ENCODE measurements at places on chromosomes 1 and 21.

GRCh38 chr1:92711473-92712165 is 73.3 kb downstream of the EVI5 start:
- DNase-seq: no peak

GRCh38 chr1:109485001-109485400 is 1.3 kb downstream of the ATXN7L2 start:
- no peak for DNase-seq

DNA sequence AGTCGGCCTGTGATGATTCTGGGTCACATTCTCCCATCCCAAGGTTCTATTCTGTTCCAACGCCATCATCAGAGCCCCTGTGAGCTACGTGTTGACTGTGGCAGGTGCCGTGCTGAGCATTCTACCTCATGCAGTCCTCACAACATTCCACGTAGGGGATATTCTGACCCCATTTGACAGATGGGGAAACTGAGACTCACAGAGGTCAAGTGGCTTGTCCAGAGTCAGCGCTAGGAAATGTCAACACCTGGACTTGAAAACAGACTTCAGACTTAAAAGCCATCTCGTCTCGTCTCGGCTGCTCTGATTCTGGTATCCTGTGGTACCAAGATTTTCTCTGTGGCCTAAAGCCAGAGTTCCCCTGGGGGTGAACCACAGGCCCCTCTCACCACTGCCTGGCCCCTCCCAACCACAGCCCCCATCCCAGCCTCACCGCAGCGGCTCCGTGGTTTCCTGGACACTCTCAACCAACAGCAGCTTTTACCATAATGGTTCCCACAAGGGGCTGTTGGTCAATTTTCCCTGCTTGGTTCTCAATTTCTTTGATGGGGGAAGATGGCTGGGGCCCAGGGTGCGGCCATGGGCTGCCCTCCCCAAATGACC is 39.6 kb downstream of the SDC3 start:
- no peak for DNase-seq

DNA sequence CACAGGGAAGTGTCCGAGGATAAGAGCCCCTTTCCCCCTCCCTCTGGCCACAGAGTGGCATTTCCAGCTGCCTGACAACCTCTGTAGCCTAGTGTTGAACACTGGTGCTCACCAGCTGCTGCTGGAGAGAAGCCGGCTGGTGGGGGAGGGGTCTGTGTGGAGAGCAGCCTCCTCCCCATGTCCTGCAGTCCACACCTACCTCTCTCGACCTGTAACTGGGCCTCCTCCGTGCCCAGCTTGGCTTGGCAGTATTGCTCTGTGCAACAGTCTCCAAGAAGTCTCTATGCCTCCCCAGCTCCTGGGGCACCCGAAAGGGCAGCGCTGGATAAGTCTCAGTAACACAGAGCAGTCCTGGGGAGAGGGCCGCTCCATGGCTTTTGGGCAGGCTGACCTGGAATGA is 17.0 kb downstream of the PAPPA2 start:
- DNase-seq: no peak

- no peak for DNase-seq
Observed at GRCh38 chr1:168556647-168557046, 12.8 kb upstream of the XCL2 start.

- DNase-seq: peak; percentile 26
Observed at GRCh38 chr1:116374353-116375147, 1.5 kb downstream of the ATP1A1 start.

GRCh38 chr1:232844791-232845190 is 39.6 kb downstream of the MAP10 start:
- DNase-seq: no peak

DNA sequence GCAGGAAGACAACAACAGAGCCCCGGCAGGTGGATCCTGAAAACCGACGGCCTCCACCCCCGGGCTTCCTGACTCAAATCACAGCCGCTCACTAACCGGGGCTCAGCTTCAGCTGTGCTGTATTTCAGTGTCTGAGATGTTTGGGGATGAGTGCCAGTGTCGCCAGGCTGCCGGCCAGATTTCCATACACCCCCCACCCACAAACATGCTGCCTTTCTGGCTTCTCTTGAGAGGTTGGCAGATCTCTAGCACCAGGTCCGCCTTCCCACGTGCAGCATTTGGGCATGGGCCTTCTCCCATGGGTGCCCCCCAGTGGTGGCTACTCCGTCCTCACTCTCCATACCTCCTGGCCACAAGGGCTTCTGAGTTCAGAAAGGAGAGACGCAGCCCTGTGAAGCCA is 34.8 kb downstream of the KCNAB2 start:
- no peak for DNase-seq

DNA sequence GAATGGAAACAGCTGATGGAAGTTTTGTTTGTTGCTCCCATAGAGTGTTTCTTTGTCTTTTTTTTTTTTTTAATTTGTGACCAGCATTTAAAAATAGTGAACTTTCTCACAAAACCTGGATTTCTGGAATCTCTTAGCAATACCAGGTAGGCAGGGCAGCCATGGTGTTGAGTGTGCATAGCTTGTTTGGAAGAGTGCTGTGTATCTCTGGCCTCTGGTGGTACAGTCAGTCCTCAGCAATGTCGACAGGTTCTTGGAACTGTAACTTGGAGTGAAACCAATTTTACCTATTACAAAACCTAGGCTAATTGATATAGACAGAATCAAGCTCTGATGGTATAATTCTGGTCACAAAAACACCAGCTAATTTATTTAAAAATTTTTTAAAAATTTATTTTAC is 6.7 kb downstream of the AADACL3 start:
- no peak for DNase-seq

DNA sequence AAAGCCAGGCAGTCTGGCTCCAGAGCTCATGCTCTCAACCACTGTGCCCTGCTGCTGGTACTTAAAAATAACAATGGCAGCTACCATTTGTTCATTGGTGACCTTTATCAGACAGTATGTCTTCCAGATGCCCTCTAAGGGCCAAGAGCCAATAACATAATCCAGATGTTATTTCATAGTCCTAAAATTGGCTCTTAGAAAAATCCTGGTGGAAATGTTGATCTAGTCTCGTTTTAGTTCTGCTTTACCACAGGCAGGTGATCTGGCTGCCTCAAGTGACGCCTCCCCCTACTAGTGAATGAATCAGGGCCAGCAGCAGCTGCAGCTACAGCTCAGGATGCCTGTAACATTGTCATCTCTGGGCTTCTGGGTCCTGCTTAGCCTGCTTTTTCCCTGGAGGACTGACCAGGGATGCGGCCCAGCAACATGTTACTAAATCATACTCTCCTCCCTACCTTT is 12.6 kb upstream of the HMGN2 start:
- no peak for DNase-seq

DNA sequence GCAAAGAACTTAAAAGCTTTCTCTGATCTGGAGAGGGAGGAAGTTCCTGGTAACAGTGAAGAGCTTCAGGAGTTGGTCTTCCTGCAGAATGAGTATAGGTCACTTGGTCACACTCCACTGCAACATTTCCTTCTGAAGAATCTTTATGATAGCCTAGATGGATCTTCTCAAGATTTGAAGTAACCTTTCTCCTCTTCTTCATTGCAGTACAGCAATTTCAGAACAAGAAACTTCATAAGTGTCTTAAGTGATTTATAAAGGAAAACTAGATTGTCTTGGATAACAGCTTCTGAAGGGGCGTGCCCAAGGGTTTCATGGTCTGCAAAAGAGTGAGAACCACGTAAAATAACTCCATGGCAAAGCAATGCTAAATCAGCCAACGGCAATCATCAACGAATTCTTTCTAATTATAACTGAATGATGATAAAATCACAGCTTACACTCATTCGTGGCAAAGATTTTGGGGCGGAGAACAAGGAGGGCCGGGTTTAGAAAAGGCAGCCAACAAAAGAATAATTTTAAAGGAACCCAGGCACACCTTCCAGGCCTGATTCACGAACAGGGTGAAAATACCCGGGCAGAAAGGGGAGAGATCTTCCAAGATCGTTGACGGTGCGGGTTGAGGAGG is 53.9 kb upstream of the ASPM start:
- DNase-seq: peak; percentile 88

GRCh38 chr1:53575141-53575954 is 116.1 kb downstream of the DMRTB1 start:
- DNase-seq: no peak

DNA sequence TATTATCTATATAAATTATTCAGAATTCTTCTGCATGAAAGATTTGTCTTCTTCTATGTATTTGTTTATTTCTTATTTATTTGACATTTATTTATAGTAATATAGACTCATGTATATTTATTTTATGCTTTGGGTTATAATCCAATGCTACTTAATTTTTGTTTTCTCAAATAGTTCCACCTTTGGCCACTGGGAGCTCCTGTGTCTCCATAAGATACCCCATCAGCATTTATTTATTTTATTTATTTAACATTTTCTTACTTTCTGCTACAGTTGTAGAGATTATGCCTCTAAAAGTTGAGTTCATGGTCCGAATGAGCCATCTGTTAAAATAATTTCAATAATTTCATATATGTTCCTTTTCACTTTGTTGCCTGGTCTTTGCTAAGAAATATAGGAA is 289.4 kb downstream of the ADGRL2 start:
- DNase-seq: no peak

DNA sequence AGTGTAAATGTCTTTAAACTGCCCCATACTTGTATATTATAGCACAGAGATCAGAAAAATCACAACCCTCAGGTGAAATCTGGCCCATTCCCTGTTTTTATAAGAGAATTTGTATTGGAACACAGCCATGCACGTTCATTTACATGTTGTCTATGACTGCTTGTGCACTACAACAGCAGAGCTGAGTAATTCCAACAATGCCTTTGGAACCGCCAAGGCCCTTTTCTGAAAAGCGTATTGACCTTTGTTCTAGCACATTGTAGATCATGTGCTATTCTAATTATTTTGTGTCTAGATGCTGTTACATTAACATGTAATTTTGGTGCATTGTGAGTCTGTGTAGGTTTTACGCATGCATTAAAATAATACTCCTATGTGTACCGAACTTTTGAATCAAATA is 339.6 kb downstream of the CHRM3 start:
- no peak for DNase-seq

- no peak for DNase-seq
Observed at GRCh38 chr1:206059355-206059915, 6.5 kb downstream of the RHEX start.

GRCh38 chr1:68011657-68012375 is 38.6 kb downstream of the DIRAS3 start:
- DNase-seq: no peak

DNA sequence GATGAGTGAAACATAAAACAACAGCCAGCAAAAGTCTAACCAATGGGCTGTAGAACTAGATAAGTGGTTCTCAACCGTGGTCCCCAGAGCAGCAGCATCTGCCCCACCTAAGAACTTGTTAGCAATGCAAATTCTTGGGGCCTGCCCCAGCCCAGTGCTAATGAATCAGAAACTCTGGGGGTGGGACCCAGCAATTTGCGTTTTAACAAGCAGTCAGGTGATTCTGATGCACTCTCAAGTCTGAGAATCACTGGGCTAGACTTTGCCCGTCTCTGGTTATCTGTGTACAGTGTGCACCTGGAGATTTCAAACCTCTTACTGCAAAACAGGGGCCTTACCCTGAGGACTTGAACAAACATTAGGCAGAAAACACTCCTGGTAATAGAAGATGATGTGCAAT is 66.5 kb downstream of the PLXNA2 start:
- DNase-seq: no peak

DNA sequence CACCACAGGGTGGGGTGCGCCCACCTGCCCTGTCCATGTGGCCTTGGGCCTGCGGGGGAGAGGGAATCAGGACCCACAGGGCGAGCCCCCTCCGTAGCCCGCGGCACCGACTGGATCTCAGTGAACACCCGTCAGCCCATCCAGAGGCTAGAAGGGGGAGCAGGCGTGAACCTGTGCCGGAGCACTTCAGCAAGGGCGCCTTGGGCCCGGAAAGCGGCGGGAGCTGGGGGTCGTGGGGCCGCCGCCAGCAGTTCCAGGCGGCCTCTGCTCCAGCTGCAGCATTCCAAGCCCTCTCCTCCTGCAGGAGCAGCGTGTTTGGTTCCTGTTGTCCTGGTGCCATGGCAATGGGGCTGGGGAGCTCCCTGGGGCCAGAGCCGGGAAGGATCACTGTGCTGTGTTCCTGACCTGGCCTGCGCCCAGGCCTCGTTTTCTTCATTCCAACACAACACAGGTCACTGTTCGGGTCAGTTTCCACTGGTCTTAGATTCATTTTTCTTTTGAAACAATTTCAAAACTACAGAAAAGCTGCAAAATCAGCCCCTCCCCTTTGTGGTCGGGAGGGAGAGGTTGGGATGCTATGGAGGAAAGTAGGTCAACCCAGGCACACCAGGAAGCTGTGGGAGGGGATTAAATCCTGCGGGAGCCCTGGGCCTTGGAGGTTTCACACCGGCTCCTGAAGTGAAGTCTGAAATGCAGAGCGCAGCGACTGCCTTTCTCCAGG is 18.8 kb downstream of the SLX9 start:
- DNase-seq: no peak

GRCh38 chr1:94029130-94029993 is 91.6 kb downstream of the ABCA4 start:
- DNase-seq: no peak

DNA sequence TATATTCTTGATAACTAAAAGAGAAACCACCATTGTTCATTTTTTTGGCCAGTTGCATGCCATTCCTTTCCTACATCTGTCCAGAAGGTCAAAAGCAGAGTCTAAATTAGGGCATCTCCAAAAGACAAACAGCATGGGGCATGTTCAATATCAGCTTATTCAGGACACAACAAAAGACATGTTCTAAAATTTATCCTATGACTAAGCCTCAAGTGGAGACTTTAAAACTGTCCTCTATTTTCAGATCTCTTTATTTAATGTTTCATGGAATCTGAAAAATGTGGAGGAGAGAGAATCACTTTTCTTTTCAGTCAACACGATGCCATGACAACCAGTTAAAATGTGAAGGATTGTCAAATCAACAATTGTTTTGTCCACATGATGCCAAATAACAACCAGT is 303.4 kb upstream of the PRMT6 start:
- DNase-seq: no peak

DNA sequence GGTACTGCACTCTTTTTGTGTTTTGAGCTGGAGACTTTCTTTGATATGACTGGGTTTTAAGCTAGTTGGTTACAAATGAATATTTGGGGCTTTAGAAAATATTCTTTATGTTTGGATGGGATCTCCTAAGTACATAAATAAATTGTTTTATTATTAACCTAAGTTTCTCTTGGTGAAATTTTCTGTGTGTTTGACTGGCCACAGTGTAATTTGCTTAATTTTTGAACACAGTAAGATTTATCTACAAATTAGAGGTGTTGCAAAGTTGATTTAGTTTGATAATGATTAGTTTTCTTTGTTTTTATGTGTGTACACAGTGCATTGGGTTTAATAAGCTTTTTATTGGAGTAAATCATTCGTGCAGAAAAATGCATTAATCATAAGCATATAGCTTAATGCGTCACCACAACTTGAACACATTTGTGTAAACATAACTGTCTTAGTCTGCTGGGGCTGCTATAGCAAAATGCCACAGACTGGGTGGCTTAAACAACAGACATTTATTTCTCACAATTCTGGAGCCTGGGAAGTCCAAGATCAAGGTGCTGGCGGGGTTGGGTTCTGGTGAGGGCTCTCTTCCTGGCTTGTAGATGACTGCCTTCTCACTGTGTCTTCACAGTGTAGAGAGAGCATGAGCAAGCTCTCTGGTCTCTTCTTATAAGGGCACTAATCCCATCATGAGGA is 17.4 kb upstream of the SLC6A9 start:
- DNase-seq: no peak
